Activated T-helper 1 cell treated with Interleukin-2 at 50 U/mL for 16 hours (primary cell): ENCODE measurements at places on chromosomes 6 and 20.

- DNase-seq = no peak
These were observed 32.9 kb downstream of the PKIG start for GRCh38 chr20:44615169-44615791.

DNA sequence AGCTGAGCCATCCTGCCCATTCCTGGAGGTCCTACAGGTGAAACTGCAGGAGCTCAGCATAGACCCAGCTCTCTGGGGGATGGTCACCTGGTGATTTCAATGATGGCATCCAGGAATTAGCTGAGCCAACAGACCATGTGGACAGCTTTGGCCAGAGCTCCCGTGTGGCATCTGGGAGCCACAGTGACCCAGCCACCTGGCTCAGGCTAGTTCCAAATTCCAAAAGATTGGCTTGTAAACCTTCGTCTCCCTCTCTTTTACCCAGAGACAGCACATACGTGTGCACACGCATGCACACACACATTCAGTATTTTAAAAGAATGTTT, 44.0 kb downstream of the SIRPA start:
- DNase-seq = no peak

- no peak for DNase-seq
These were observed 20.9 kb upstream of the SRF start for GRCh38 chr6:43150051-43150751.

DNA sequence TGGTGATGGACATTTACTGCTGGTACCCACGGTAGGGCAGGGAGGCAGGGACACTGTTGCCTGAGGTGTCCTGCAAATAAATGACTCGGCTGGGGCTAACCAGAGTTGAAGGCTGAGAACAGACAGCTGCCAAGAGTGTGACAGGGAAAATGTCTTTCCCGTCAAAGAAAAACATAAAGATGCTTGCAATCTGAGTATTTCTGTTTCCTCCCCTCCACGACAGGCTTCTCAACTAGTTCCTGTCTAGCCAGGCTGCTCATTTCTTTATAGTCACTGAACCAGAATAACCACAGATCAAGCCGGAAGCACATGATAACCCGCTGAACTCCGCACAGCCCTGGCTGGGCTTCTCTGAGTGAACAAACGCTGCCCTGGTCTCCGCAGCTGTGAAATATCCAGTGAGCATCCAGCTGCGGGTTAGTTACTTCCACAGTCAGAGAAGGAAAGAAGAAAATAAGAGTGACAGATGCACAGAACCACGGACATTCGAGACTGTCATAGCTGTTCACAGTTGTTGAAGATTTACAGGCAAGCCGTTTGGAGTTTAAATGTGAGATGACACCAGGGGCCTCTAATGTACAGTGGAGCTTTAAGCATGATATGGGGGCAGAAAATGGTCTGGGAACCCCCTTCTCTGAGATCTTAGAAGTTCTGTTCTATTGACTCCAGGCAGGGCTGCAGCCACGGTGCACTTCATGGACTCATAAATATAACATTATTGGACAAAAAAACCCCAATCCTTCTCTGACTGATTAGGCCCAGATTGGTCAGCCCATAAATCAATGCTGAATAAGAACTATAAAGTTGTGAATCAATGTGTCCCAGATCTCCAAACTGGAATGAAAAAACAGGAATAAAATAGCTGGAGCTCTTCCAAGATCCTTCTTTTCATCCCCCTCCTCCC, 299.9 kb upstream of the SUPT3H start:
- DNase-seq = no peak

DNA sequence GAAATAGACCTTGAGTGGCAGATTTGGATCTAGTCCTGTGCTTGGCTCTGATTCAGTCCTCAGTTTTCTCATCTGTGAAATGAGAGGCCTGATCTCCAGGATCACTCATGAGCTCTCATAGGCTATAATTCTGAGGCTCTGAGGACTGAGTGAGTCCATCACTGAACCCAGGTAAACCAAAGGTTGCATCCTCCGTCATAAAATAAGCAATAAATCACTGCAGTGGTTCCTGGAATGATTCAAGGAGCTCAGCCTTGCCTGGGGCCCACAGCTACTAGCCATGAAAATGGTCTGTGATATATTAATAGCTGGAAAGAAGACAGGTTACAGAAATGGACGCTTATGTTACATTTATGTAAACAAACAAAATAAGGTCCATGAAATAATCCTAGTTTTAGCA, 124.8 kb downstream of the MAP3K7 start:
- DNase-seq = no peak

- DNase-seq = no peak
These were observed 24.6 kb upstream of the TAAR1 start for GRCh38 chr6:132683543-132683942.

DNA sequence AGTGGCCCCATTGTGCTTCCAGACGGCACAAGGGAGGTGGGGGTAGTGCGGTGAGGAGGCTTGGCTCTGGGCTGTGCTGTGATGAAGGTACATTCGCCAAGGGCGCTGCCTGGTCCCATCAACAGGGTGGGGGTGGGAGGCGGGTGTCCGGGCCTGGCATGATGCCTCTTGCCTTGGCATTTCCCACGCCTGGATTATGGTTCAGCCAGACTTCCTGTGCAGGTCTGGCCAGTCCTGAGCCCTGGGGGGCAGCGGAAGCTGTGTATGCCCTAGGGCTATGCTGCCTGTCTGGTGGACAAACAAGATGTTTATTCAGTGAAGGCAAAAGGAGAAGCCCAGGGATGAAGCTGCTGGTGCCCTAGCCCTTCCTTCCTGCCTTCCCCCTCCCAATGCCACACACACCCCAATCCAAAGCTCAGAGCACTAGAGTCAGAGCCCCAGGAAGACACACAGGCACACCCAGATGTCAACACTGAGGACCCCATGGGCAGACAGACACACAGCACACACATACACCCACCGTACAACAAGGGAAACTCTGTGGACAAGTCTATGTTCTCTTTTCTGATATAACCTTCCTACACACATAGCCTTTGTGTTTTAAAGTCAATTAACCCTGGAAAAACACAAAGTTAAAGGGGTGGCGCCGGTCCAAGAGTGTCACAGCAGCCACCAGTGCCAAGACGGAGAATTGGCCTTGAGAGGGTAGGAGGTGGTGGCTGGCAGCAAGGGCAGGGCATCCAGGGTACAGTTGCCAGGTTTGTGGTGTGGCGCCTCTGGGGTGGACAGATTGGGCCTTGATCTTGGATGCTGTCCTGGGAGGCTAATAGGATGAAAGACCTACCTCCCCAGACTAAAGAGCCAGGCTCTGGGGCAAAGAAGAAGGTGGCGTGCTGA, 54.7 kb upstream of the SAYSD1 start:
- no peak for DNase-seq

- no peak for DNase-seq
These were observed 30.3 kb downstream of the ITPR3 start for GRCh38 chr6:33651403-33651802.

DNA sequence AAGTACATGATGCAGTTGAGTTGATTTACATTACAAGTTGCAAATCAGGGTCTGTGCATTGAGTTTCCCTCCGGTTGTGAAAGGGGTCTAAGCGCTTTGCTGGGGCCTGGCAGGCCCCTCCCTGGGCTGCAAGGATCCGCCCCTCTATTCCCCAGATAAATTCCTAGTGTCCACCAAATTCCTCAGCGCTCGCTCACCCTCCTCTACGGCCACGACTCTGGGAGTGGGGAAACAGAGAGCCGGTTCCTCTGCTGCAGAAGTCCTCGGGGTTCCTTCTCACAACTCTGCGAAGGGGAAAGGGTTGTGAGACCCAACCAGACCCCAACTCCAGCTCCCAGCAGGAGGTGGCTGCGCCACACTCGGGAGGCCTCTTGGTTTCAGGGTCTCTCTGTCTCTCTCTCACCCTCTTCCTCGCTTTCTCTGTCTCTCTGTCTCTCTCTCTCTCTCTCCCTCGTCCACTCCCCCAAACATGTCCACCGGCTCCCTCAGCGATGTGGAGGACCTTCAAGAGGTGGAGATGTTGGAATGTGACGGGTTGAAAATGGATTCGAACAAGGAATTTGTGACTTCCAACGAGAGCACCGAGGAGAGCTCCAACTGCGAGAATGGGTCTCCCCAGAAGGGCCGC, at the start of gene TCF21:
Gene TCF21 (plus strand): TSS at position 185 of the 628 bp plus-strand sequence. CDS start 285 bp downstream, at position 470.
- no peak for DNase-seq

DNA sequence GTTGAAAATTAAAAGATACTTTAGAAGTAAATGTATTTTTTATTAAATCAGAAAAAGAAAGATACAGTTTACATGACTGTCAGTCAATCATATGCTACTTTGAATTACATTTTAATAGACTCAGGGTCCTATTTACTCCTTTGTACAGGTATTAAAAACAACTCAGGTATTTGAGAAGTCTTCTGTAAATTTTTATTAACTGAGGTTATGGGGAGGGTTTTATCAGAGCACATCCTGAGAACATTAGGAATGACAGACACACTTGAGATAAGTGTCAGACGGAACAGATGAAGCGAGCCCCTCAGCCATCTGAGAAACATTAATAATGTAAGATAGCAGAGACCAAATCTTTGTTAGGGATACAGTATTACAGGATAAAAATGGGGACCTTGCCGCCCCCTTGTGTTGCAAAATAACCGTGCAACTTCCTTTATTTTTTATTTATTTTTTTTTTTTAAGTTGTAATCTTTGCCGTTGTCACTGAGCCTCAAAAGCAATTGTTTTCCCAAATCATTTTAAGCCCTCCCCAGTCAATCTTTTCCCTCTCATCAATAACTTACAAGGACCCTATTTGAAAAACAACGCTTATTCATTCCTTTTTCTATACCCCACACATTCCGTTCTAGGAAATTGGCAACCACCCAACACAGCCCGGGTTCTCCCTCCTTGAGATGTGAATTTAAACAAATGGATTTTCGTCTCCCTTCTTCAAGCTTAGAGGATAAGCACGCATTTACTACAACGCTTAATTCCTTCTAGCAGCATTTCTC, 126.7 kb downstream of the BCAS1 start:
- DNase-seq = no peak

- no peak for DNase-seq
These were observed 1.3 kb upstream of the SLC35D3 start for GRCh38 chr6:136920671-136921380.

- DNase-seq = no peak
These were observed 71.8 kb upstream of the TIAM2 start for GRCh38 chr6:154923199-154923869.

- DNase-seq = no peak
These were observed 48.3 kb downstream of the FAM217A start for GRCh38 chr6:4030669-4031068.

DNA sequence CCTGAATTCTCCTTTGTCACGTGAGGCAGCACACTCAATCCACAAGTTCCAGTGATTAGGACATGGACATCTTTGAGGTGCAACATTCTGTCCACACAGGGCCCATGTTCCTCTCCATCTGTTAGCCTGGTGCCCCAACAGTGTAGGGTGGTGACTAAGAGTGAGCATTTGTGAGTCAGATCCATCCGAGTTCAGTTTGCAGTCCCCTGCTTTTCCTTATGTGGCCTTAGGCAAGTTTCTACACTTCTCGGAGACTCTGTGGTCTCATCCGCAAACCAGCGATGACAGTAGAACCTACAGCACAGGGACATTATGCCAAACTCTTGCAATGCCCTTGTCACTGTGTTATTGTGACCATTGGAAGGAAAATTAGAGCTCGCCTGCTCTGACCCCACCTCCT, 178.7 kb upstream of the CDH4 start:
- DNase-seq = no peak

DNA sequence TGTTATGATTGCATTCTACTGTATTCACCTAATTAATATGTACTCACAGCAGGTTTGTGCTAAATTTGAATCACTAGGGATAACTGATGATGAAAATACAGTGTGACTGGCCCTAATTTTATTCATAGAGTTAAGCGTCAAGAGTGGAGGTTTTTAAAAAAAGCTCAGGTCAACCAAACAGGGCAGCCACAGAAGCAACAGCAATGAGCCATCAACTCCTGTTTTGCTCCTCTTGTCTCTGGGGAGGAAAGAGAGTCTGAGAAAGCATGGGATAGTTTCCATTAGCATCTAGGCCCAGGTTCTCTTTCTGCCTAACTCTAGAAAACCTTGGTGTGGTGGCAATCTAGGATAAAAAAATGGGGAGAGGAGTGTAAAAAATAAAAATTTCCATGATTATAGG, 122.1 kb downstream of the OGFRL1 start:
- no peak for DNase-seq
